ENCODE measurements at places on chromosomes 1 and 21.

GRCh38 chr1:174990382-174990999 is 9.3 kb upstream of the CACYBP start:
- no peak for DNase-seq

GRCh38 chr1:190540366-190540765 is 62.7 kb upstream of the BRINP3 start:
- no peak for DNase-seq

DNA sequence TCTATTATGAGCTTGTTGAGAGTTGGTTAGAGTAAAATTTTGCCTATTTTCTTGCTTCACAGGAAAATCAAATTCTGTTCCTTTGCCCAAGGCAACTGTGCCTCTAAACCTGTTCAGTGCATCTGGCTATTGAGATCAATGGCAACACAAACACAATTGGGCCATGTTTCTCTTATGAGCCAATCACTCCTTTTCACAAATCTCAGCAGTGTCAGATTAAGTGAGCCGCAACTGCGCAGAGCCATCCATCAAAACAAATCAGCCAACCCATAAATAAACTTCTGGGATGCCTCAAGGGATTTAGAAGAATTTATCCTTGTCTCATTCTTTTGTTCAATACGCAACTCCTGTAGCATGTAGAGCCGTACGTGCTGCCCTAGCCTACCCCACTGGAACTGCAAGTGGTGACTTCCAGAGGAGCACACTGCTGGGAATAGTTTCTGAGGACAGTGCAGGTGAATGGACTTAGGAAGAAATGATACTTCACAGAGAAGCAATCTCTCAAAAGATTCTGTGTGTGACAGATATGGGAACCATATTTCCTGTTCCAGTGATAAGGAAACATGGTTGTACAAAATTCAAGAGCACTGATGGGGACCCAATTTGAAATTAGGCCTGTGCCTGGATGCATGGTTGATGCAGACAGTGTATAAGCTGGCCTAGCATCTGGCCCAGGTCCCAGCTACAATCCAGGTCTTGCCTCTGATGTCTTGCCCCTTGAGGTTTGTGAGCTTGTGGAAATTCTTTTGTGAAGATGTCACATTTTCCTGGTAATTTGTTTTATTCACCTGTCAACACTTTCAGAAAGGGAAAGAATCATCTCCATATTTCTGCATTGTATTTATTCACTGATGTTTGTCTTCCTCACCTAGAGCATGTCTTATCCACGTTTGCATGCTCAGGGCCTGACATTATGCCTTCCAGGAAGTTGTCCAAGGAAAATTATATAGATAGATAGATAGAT is 166.2 kb downstream of the URB2 start:
- DNase-seq, result no peak

DNA sequence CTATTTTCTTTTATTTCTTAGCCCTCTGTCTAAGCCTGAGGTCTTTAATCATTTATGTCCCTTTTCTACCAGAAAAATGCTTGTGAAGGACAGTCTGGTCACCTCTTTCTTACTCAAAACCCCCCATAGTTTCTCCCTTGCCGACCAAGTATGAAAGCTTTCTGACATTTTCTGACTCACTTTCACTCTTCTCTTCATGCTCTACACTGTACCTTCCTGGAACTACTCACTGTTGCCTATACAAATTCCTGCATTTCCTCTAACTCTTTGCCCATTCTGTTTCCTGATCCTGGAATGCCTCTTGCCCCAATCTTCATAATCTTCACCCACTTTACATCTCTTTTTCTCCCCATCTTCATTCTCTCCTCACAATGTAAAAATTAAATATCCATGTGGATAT is 380.0 kb downstream of the HHIPL2 start:
- no peak for DNase-seq

DNA sequence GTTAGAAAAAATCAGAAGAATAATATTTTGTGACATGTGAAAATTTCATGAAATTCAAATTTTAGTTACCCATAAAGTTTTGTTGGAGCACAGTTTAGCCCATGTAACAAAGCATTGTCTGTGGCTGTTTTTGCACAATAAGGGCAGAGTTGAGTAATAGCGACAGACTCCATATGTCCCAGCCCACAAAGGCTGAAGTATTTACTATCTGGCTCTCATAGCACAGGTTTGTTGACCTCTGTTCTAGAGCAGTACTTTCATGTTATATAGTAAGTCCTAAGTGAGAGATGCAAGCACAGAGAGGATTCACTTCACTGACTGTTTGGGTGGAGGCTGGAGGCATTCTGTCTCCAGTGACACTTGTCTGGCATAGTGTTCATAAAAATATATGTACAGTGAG is 6.8 kb downstream of the LAMC1 start:
- no peak for DNase-seq

DNA sequence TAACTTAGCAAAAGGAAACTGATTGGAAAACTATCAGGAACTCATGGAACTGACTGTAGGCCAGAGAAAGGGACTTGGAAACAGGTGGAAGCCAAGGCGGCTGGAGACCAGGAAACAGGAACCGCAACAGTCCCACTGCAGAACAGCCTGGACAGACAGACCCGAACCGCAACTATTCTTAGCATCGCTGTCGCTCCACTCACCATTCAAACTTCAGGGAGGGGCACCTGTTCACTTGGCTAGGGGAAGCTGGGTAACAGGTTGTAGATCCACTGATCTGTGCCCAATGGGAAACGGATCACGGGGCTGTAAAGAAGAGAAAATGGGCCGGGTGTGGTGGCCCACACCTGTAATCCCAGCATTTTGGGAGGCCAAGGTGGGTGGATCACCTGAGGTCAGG is 61.9 kb downstream of the CLSTN1 start:
- no peak for DNase-seq

DNA sequence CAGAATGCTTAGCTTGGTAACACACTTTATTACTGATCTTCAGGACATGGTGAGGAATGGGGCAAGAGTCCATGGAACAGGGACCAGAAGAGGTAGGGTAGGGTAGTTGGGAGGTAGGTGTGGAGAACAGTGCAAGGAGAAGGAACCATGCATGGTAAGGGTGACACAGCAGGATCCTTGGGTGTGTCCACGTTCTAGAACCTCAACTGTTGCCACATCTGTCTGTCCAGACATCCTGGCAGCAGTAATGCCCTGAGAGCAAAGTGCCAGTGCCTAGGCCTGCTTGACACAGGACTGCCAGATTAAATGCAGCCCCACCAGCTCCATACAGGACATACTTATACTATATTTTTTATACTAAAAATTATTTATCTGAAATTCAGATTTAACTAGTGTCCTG is 13.9 kb downstream of the DMAP1 start:
- no peak for DNase-seq

GRCh38 chr21:38797470-38797869 is 8.3 kb upstream of the ETS2 start:
- DNase-seq, result no peak

GRCh38 chr1:151523326-151523725 is 12.1 kb downstream of the CGN start:
- DNase-seq, result no peak

- peak; percentile 14 for DNase-seq
Measured at GRCh38 chr21:43864962-43865539, at the start of gene AGPAT3. Gene AGPAT3 (plus strand): TSS chr21:43865223. CDS start chr21:43959682, 94,459 bp downstream.

GRCh38 chr21:38936240-38936639 is 130.5 kb downstream of the ETS2 start:
- no peak for DNase-seq

GRCh38 chr1:177779166-177779965 is 190.5 kb downstream of the SEC16B start:
- no peak for DNase-seq

GRCh38 chr1:66495495-66495894 is 38.5 kb upstream of the SGIP1 start:
- DNase-seq, result no peak

DNA sequence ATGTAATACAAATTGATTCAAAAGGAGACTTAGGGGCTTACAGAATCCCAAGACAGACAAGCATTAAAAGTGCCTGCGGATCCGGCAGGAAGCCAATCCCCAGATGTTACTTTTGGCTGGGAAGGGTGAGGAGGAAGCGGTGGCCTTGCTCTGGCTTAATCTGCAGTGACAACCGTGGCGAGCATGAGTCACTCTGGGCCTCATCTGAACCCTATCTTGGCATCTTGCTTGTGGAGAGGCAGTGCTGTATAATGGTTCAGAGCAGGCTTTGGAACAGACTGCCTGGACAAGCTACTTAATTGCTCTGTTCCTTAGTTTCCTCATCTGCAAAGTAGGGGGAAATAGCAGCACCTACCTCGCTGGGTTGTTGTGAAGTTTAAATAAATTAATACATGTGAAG is 74.1 kb downstream of the XCL2 start:
- DNase-seq, result no peak

DNA sequence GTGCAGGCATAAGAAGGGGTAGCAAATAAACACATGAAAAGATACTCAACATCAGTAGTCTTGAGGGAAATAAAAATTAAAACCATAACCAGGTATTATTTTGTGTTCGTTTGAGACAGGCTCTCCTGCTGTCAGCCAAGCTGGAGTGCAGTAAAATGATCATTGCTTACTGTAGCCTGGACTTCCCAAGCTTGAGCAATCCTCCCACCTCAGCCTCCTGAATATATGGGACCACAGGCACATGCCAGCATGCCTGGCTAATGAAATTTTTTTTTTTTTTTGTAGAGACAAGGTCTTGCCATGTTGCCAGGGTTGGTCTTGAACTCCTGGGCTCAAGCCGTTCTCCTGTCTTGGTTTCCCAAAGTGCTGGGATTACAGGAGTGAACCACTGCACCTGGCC is 108.0 kb downstream of the DNM3 start:
- DNase-seq, result no peak

DNA sequence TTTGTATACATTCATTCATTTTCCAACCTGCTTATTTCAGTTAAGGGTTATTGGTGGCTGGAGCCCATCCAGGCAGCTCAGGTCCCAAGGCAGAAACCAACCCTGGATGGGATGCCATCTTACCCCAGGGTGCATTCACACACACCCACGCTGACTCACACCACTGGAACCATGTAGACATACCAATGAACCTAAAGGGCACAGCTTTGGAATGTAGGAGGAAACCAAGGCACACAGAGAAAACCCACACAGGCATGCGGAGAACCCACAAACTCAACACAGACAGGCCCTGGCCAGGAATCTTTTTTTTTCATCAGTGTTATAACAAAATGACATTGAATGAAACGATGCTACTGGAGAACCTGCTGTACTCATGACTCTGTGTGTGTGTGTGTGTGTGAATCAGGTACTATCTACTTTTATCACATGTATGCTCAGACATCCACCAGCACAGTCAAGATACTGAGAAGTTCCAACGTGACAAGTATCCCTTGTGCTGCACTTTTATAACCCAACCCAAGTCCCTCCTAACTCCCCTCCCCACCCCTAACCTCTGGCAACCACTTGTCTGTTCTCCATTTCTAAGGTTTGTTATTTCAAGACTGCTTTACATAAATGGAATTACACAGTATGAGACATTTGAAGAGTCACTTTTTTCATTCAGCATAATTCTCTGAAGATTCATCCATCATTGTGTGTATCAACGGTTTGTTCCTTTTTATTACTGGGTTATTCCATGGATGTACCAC is 286.8 kb upstream of the PLD5 start:
- no peak for DNase-seq

- no peak for DNase-seq
Measured at GRCh38 chr1:207021876-207022596, 10.5 kb downstream of the C1orf116 start.

GRCh38 chr21:36097427-36098181 is 27.8 kb downstream of the CBR1 start:
- DNase-seq, result no peak

DNA sequence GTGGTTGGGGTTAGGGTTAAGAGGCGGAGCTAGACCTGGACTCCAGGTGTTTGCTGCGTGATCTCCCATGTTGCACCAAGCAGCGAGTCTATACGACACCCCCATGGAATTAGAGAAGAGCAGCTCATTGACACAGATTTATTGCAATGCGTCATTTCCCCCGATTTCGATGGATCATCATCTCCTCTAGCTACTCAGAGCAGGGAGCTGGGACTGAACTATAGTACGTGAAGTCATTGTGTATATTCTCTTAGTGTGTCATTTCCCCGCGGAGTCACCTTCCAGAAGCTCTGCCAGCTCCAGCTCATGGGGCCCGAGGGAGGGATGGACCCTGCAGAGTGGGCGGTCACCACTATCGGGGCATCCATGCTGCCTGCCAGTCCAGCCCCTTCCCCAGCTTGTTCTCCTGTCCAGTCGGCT is 7.5 kb upstream of the C2CD2 start:
- DNase-seq, result no peak

DNA sequence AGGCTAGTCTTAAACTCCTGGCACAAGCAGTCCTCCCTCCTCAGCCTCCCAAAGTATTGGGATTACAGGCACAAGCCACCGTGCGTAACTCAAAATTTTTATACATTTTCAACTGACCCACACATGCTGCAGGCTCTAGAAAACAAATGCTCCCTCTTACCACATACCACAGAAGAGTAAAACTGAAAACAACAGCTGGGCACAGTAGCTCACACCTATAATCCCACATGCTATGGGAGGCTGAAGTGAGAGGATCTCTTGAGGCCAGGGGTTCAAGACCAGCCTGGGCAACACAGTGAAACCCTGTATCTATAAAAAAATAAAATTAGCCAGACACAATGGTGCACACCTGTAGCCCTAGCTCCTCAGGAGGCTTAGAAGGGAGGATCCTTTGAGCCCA is 56.7 kb downstream of the AKT3 start:
- no peak for DNase-seq

DNA sequence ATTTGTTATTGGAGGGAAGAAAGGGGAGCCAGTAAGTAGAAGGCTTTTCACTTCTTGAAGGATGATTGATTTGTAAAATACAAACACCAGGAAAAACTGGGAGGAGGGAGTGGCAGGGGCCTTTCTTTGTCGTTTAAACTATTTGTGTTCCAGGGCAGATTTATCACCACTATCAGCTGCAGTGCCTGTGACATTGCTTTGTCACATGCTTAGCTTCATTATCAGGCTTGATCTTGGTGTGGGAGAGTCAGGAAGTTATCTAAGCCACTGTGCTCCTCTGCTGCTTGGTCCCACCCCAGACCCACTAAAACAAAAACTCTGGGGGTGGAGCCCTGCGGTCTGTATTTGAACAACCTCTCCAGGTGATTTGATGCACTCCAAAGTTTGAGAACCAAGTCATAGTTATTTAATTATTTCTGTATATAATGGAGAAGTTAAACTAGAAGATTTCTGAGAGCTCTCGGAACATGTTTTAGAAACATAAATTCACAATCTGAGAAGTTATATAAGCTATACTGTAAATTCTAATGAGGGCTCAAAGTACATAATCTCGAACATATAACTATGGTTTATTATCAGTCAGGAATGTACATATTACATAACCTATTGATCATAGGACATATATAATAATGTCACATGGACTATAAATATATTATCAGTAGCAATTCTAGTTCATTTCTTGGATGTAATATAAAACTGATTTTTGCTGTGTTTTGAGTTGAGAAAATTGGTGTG is 87.9 kb downstream of the CDC14A start:
- peak; percentile 40 for DNase-seq
